ENCODE measurements at places on chromosomes 7 and 10. TPM values are rescaled to one million over a fixed set of nuclear protein-coding genes. Genes with fewer than 3 reads are reported as not detected.

GRCh38 chr10:34658934-34659333, 156.2 kb downstream of the PARD3 start:
- DNase-seq: no peak

- no peak for DNase-seq
Observed at GRCh38 chr10:45480294-45480693, 106.3 kb downstream of the ALOX5 start.

GRCh38 chr7:158588085-158588877, 658 bp upstream of the PTPRN2 start:
- DNase-seq: no peak

GRCh38 chr10:29407280-29407858, 118.5 kb downstream of the LYZL1 start:
- DNase-seq: no peak

Gene MBL2
- total RNA-seq: not detected

DNA sequence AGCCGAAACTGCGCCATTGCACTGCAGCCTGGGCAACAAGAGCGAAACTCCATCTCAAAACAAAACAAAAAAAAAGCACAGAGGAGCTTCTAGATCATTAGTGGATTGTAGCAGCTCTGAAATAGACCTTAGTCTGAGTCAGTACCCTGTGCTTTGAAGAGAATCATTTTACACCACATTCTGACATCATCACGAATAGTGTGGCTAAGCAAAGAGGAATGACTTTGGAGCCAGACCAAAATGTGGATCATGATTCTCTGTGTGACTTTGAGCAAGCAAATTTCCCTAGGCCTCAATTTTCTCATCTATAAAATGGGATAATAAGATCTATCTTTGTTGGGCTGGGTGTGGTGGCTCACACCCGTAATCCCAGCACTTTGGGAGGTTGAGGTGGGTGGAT, 618.9 kb downstream of the CALN1 start:
- DNase-seq: no peak

Measured in activated B cell treated with CpG ODN at 0.5 μM for 24 hours (primary cell).